ENCODE measurements at places on chromosomes 1 and 21.

- no peak for DNase-seq
Measured at GRCh38 chr1:16386454-16387113, 19.5 kb downstream of the SZRD1 start.

- DNase-seq, result no peak
Measured at GRCh38 chr1:179881642-179882252, 338 bp upstream of the TOR1AIP1 start.

- DNase-seq, result peak; percentile 80
Measured at GRCh38 chr1:182143154-182143657, 81.7 kb upstream of the ZNF648 start.

GRCh38 chr1:67114162-67114561, 20.6 kb downstream of the C1orf141 start:
- DNase-seq, result no peak

DNA sequence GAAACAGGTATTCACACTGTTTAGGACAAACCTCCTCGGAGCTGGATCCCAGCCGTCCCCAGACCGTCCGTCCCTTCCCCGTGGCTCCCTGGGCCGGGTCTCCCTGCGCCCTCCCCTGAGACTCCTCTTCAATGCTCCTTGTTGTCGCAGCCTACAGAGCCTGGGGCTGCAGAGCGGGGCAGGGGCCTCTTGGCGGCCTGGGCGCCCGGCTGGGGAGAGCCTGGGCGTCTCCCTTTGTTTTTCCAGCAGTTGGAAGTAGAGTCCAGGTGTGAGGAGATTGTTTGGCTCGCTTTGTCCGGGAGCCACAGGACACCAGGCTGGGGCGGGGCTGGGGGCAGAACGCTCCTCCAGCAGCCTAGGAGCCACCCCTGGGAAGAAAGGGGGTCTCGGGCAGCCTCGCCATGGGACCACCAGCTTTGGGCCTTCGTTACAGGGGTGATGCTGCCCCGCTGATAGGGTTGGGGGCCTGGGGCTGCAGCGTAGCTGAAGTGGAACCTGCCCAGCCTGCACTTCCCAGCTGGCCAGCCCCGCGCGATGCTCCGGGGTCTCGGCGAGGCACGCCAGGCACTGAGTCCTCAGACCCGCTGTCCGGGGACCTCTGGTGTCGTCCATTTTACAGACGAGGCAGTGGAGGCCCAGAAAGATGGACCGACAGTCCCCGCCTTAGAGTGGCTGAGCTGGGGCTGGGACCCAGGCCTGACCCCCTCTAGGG, 66.9 kb downstream of the PRDM16 start:
- no peak for DNase-seq

DNA sequence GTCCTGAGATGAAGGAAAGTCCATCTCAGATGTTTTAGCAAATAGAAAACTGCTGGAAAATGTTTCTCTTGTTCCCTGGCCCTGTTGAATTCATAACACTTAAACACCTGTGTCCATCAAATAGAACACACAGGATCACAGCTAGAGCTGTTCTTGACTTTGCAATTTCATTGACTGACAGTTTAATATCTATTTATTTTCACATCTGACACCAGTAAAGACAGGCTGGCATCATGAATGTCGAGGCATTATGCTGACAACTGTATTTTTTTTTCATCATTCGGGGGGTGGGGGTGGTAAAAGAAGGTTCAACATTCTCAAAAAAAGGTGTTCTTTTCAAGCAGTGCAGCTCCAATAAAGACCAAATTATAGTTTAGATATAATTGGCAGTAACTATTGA, 591.2 kb upstream of the PTBP2 start:
- no peak for DNase-seq

DNA sequence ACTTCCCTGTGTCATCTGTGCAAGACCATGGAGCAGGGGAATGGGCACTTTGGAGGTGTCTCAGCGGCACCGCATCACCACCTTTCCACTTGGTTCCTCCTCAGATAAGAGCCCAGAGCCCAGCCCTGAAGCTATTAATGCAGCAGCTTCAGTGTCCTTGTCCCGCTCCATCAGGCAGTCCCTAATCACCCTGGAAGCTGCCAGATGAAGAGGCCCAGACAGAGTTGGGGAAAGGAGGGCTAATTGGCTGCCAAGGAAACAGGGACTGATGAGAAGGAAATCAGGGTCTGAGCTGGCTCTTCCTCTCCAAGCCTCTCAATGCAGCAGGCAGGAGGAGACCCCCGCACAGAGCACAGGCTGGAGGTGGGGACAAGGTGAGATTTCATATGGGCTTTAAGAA, 83.1 kb upstream of the KLHDC7A start:
- DNase-seq, result no peak

- no peak for DNase-seq
Measured at GRCh38 chr1:39852214-39852791, 31.0 kb downstream of the TRIT1 start.

- no peak for DNase-seq
Measured at GRCh38 chr1:47483651-47484050, 45.8 kb downstream of the FOXD2 start.

DNA sequence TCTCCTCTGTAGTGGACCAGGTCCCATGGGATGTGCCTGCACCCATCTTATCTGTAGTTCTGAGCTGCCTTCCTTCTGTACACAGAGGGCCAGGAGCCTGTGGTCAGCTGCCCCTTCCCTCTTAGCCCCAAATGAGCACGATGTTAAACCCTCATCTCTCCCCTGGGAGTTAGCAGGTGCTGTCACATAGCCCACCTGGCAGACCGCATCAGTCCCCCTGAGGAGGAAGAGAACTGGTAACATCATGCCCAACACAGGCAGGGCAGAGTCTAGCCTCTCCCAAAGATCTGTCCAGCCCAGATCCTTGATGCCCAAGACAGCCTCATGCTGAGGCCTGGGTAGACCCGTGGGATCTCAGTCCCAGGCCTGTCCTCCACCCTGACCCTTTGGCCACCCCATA, 4.7 kb downstream of the TIE1 start:
- no peak for DNase-seq

DNA sequence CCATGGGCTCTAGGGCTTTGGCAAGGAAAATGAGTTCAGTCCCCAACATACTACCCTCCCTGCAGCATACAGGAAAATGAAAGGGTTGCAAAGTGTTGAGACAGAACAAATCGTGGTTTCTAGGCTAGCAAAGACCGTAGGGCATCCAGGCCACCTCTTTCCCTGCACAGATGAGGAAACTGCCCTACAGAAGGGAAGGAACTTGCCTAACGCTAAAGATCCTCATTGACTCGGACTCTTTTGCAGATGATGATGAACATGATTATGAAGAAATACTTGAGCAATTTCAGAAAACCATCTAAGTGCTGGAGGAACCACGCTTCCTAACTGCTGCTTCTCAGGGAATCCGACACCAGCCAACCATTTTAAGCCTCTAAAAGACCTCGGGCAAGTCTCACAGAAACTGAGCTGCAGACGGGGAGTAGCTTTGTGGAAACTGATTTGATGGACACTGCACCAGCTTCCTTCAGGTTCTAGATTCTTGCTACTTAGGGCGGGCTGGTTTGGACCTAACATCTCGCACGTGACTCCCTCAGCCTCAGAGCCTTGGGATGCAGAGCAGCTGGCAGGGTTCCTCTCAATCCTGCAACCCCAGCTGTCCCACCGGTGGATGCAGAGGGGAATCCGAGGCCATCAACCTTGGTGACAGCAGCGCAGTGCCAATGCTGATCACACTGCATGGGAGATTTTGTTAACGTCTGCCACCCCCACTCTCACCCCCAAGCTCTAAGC, 13.4 kb downstream of the THEMIS2 start:
- DNase-seq, result no peak

DNA sequence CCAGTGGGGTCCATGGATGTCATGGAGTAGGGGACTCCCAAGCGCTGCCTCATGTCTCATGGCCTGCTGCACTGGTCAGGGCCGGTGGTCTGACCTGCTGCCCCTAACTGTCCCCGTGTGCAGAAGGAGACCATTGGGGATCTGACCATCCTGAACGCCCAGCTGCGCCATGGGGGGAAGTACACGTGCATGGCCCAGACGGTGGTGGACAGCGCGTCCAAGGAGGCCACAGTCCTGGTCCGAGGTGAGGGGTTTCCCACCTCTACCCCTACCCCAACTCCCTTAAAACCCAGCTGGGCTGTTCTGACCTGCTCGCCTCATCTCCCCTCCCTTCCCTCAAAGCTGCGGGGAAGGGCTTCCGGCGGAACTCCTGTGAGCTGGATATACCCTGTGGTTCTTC, 18.6 kb downstream of the TMEM81 start:
- DNase-seq, result no peak

DNA sequence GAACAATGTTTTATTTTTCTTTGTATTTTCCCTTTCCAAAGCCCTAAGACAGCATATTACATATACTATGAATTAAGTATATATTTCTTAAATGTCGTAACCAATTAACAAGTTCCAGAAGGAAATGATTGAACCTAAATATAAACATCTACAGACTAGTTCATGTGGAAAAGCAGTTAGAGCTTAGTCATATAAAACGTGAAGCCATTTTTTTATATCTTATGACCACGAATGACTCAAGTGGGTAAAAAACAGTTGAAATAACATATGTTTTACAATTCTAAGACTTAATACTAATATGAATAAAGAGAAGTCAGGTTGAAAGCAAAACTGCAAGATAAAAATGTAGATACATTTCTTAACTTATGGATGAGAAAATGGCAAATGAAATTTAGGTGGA, 307.3 kb downstream of the BRINP3 start:
- no peak for DNase-seq

DNA sequence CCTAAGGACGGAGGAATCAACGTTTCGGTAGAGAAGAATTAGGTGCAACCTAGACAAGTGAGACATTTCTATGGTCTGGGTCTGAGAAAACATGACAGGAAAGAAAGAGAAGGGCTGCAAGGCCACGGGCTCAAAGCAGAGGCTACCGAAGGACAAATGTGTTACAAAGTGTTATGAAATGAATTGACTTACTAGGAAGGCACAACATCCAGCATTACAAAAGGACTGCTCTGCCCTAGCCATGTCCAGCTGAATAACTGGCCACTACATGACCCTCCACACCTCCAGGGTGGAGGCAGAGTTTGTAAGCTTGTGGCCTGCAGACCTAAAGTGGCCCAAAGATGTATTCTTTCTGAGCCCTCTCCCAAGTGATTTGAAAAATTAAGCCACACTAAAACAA, 133.6 kb downstream of the GDAP2 start:
- DNase-seq, result no peak

DNA sequence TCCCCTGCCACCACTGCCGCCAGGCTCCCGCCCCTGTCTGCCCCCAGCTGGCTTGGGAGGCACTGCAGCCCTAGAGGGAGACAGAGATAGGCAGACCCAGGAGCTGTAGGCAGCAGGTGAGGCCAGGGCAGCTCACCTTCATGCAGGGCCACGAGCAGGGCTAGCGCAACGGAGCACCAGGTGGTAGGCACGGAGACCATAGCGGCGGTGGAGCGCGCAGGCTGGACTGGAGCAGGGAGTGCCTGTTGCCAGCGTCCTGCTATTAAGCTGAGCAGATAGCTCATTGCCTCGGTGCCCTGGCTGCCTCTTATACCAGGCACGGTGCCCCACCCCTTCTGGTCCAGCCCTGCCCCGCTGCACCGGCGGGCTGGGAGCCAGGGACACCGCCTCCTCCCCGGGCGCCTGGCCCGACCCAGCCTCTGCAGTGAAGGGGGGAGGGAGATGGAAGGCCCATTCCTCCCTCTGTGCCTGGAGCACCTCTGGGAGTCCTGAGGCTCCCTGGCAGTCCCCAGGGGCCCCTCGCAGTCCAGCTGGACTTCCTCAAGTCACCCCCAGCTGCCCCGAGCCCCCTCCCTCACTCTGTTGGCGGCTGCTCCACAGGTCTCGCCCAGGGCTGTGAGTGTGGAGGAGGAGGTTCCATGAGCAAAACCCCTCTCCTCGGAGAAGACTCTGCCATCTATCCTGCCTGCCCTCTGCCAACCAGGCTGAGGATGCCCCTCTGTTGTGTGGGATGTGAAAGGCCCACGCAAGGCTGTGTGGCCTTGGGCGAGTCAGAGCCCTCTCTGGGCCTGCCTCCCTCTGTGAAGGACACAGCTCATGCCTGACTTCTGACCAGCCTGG, at the start of gene EDN2:
TSS of gene EDN2 (minus strand) at position 282 of the 840 bp plus-strand sequence. CDS start at position 200, 82 bp downstream.
- DNase-seq, result no peak

GRCh38 chr1:69862906-69863305, 295.2 kb downstream of the LRRC7 start:
- DNase-seq, result no peak

DNA sequence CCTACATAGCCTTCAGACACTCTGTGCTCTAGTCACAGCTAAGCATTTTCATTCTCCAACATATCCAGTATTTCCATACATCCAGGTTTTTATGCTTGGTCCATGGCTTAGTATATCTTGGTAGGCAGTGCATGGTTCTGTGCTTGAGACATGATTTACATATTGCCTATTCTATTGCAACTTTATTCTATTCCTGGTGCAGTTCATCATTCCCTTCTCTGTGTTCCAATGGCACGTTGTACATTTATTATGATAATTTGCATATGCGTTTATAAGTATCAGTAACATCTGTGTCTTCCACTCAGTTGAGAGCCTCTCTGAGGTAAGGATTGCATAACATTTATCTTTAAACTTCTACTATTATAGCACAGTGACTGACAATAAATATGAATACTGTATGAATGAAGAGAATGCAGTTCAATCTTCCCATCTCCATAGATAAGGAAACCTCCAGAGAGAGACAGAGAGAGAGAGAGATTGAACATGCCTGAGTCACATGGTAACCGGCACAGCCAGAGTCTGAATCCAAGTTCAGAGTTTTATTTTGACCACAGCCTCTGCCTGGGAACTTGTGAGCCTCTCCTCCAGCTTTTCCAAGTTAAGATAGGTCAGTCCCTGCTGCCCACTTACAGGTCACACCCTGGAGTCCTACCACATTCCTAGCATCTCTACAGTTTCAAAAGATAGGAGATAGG, 41.5 kb downstream of the PLPPR5 start:
- DNase-seq, result no peak

DNA sequence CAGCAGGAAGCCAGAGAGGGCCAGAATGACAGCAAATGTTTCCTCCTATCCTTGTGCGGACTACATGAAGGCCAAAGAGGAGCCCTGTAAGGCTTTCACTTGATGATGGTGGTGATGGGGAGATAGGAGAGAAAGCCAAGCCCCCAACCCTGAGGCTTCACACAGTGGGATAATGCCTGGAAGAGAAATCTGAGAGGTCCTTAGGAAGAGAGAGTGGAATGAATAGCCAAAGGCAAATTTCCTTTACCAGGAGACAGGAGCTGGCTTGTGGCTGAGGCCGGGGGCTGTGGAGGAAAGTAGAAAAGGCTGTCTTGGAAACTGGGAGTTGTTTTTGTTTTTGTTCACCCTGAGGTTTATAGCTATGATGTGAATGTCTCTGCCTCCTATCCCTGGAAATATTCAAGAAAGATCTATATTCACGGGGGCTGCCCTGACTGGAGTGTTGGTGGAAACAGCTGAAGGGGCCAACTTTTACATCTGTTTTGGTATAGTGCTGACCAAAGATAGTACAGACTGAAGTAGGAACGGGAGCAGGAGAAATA, 13.0 kb upstream of the RNF19B start:
- DNase-seq, result no peak

DNA sequence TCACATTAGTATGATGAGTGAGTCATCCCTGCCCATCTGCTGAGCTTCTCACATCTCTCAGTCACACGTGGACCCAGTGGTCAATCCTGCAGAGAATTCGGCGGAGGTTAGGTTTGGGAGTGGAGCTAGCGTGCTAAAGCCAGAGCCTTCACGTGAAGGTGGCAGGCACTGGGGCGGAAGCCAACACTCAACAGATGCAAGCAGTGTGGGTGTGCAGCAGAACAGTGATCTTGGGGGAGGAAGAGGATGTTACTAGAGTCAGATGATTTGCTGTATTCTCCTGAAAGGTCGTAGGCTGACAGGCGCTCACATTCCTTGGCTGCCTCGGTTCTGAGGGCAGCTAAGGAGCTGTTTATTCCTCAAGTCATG, 6.7 kb downstream of the C1orf115 start:
- DNase-seq, result no peak
